HuH-7.5 (cell line): ENCODE measurements at places on chromosomes 1 and 21.

DNA sequence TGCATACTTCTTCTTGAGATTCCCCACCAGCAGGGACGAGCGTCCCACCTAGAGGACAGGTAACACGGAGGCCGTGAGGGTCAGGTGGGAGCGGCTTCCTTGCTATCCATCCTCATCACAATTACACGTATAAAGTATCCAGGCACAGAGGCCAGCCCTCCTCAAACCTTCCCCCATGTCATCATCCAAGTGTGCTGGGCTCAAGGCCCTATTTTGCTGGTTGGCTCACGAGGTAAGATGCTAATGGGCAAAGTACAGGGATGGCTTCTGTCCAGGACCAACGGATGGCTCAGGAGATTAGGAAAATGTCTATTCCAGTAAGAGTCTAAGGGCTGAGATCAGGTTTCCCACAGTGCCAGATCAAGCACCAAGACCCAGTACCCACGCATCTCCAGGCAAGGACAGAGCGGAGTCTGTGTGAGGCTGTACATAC, 11.5 kb upstream of the A3GALT2 start:
- DNase-seq, result no peak

DNA sequence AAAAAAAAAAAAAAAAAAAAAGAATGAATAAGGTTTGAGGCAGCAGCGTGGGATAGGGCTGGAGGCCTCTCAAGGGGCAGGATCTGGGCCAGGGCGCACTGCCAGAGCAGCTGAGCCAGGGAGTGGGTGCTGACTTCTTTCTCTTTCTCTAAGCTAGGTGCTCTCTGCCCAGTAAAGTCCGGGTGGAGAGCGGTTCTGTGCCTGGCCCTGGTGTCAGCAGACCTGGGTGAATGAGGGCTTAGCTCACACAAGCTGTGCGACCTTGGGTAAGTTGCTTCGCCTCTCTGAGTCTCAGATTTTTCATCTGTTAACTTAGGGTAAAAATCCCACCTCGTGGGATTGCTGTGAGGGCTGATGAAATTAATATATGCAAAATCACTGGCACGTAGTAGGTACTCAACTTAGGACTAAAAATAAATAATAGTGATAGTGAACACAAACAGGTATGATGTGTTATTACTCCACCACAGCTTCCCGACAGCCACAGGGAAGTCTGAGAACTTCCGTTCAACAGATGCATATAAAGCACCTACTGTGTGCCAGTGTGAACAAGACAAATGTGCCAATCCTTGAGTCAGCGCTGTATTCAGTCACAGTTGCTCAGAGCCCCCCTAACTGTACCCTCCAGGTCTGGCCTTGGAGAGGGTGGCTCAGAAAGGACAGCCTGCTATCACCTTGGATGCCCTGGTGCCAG, 2.0 kb upstream of the FAM131C start:
- DNase-seq, result no peak

DNA sequence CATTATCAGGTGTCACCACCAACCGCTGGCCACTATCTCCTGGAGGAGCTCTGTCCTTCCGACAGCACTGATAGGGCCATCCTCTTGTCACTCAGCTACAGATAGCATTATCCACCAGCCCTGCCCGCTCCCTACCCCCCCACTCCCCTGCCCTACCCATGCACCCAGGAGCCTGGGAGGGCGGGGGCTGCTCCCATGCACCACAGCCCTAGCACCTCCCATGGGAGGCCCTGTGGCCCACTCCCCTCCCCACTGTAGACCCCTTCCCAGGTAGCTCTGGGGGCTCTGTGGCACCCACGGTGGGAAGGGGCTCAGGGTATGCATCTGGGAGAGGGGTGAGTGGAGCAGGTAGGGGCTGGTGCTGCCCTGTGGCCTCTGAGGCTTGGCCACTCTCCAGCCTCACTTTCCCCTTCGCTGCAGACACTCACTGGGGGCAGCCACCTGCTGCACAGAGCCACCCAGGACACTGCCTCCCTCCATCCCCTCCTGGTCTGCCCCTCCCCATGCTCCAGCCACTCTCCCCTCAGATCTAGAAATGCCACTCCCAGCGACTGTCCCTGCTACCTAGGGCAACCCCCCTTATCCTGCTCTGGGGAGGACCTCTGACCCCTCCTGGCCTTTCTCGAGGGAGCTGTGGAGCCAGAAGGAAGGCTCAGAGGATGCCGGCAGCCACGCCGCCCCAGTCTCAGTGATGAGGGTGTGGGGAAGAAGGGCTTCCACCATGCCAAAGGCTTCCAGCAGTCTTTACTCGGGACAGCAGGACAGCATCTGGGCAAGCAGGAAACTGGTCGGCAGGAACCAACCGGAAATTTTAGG, 58.5 kb downstream of the WNT9A start:
- no peak for DNase-seq

- DNase-seq, result no peak
Measured at GRCh38 chr1:19372602-19373001, 60.5 kb downstream of the SLC66A1 start.

GRCh38 chr1:57020216-57020615, 54.4 kb upstream of the C8B start:
- DNase-seq, result no peak

DNA sequence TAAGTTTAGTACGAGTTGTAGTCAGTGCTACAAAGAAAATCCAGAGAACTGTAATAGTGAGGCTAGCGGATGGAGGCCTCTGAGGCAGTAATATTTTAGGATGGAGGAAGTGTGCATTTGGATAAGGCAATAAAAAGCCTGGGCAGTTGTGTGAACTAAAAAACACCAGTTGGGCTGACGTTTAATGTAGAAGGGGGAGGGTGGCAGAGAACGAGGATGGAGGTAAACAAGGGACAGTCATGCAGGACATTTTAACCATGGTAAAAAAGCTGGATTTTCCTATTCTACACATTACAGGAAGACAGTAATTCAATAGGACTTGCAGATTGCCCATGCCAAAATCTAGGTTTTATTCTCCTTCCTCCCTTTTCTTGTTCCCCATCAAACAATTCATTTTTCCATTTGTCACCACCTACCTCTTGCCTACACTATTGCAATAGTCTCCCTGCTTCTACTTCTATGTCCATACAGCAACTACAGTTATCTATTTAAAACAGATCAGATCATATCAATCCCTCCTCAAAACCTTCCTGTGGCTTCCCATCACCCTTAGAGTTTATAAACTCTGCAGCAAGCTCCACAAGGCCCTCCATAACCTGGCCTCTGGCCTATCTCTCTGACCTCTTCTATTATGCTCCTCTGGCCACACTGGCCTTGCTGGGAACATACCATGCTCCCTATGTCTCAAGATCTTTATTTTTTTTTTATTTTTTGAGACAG, 27.7 kb downstream of the ERO1B start:
- DNase-seq, result no peak

GRCh38 chr21:37389456-37389855, 22.9 kb downstream of the DYRK1A start:
- no peak for DNase-seq

DNA sequence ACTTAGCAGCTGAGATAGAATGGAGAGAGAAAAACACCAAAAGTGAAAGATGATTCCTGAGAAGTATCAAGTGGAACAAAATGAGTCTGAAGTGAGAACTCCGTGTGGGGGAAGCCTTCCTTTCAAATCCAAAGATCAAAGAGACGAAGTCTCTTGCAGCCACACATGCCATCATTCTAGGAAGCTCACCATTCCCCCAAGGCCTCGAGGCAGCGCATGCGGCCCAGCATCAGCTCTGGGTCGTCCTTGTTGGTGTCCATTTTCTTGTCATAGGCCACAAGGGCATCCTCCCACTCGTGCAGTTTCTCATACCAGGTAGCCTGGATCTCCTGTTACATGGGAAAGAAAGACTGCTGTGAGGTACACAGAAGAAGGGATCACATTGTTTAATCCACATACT, 32.2 kb upstream of the ANGPTL7 start:
- no peak for DNase-seq

- DNase-seq, result no peak
Measured at GRCh38 chr1:172700556-172700955, 41.7 kb downstream of the FASLG start.

GRCh38 chr1:177937174-177937770, 32.6 kb downstream of the SEC16B start:
- no peak for DNase-seq

- no peak for DNase-seq
Measured at GRCh38 chr1:30000266-30000665, 723.1 kb downstream of the MATN1 start.

DNA sequence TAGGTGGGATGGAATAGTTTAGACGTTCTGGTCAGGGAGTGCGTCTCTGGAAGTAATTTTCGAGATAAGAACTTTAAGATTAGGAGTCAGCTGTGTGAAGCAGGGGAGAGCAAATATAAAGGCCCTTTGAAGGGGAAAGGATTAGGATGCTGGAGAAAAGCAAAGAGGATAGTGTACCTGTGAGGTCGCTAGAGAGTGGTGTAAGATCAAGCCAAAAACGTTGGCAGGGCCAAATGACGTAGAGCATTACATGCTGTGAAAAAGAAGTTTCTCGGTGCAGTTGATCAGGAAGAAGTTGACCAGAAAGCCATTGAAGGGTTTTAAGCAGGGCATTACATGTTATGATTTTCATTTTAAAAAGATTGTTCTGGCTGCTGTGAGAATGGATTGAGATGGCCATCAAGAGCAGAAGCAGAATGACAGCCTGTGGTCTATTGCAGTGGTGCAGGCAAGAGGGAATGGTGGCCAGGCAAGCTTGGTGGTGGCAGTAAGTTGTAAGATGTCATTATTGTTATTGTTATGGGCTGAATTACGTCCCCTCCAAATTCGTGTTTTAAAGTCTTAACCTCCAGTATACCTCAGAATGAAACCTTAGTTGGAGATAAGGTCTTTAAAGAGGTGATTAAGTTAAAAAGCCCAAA, 113.6 kb upstream of the KIF26B start:
- no peak for DNase-seq

DNA sequence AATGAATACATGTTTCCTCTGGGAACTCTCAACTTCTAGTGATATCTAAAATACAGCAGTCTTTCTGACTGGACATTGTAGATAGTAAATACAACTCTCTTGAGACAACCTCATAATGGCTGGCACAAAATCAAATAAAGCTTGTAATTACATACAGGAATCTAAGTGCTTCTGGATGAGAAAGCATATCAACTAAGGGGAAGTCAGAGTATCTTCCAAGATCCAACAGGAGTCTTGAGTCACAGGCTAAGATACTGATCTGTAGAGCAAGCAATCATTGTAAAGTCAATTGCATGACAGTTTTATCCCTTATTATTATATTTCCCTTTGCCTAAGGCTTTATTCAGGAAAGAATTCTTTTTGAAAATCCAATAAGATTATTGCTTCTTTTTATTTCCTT, 249.9 kb downstream of the LRRIQ3 start:
- no peak for DNase-seq

GRCh38 chr1:1406821-1407635, at the start of gene MRPL20:
MRPL20 (minus strand) TSS chr1:1407293; CDS start chr1:1407217, 76 bp downstream.
- DNase-seq, result peak; percentile 96

DNA sequence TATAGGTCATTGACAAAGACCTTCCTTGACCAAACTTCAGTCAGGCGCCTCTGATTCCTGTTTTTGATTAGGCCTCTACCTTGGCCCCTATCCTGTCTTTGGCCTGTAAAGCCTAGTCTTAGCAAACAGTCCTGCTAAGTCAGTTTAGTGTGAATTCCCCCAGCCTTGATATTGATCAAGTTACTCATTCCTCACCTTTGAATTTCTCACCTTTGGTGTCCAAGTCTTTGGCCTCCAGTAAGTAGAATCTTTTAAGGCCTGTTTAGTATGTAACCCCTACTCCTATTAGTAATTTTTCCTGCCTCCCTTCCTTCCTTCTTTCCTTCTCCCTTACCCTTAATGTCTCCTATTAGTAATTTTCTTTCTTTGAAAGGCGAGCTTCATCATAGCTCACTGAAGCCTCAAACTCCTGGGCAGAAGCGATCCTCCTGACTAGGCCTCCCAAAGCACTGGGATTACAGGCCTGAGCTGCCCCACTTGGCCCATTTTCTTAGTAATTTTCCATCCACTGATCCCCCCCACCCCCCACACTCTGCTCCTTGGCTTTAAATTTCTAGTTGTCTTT, 13.0 kb upstream of the ZNF692 start:
- DNase-seq, result no peak

- DNase-seq, result no peak
Measured at GRCh38 chr1:74422421-74423292, 89.8 kb downstream of the LRRC53 start.

DNA sequence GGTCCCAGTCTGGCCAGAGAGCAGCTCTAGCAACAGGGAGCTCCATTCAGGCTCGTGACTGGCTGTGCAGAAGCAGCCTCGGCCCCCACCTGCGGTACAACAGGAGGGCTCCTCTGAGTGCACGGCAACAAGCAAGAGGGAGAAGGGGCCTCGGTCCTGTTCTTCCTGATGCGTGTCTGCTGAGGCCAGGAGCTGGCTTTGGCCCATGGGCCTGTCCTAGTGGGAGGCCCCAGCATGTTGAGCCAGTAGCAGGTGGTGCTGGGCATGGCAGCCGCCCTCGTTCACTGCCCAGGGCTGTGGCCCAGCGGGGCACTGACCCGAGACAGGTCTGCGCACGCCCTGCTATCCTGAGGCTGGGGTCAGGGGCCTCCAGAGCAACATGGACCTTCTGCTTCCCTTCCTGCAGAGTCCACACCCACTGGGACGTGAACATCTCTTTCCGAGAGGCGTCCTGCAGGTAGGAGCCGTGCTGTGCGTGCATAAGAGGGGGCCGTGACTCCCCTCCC, 7.0 kb downstream of the SAMD11 start:
- DNase-seq, result no peak

DNA sequence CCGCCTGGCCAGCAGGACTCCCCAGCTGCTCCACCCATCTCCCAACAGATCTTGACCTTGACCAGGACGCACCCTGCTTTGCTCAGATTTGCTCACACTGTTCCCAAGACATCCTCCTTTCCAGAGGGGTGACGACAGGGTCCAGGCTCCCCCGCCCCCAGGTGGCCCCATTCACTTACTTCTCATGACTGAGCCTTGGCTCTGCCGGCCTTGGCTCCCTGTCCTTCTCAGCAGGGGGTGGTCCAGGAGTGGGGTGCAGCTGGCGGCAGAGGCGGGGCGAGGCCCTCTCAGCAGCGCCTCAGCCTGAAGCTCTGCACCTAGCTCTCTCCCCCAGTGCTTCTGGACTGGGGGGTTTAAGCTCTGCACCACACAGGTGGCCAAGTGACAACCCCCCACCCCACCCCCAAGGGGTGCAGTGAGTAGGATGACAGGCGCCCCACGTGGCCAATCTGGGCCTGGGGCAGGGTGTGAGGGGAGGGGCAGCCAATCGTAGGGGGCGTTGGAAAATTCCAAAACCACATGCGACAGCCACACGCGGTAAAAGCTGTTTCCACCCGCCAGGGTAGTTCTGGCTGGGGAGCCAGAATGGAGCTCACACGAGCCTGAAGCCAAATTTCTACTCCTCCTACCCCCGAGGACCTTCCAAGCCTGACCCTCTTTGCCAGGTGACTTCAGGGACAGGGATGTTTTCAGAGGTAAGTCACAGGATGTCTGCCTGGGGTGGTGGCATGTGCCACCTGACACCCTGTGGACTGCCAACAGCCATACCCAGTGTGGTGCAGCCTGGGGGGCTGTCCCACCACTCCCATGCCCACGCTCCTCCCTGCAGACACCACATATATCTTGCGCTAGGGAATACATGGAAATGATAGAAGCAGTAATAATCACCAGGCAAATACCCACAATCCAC, 5.6 kb downstream of the RORC start:
- no peak for DNase-seq
